ENCODE measurements at places on chromosomes 11 and 22. TPM values are rescaled to one million over a fixed set of nuclear protein-coding genes. Genes with fewer than 3 reads are reported as not detected.

DNA sequence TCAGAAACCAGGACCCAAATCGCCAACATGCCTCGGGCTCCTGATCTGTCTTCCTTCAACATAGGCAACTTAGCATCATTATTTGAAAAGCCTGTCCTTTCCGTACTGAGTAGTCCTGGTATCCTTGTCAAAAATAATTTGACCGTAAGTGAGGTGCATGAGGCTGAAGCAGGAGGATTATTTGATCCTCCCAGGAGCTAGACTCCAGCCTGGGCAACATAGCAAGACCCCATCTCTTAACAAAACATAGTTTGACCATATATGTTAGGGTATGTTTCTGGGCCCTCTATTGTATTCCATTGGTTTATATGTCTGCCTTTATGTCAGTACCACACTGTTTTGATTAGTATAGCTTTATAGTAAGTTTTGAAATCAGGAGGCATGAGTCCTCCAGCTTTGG, 112.5 kb downstream of the MICAL3 start:
- no peak for DNase-seq

DNA sequence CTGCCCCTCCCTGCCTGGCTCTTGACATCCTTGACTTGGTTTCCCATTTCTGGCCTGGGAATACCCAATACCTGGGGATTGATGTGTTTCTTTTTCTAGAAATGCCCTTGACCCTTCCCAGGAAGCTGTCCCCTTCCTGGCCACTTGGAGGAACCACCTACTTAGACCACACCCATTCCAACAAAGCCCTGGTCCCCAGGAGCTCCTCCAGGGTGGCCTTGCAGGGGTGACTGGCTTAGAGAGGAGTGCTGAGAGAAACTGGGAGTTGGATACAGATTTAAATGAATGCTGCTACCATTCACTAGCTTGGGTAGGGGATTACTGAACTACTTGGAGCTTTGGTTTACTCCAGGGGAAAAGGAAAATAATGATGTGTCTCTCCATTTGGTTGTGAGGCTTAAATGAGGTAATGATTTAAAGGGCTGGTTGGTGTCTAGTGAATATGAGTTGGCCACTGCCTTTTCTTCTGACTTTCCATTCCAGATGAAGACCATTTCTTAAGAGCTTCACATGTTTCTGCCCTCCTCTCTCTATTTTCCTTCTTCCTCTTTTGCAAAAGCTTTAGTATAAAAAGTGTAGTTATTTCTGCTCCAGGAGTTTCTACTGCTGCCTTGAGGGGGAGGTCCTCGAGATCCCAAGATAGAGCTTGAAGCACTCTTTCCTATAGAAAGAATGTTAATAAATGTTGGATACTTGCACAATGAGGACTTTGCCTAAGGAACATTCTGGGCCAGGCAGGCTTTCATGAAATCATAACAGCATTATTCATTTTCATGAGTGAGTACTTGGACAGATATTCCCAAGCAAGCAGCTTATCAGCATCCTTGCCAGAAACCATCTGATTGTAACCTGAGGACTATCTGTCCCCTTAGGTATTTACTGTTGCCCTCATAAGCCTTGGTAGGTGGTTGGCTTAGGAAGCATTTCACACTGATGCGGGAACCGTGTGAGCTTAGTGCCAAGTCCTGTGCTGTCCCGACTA, 22.4 kb downstream of the PANX1 start:
- no peak for DNase-seq

DNA sequence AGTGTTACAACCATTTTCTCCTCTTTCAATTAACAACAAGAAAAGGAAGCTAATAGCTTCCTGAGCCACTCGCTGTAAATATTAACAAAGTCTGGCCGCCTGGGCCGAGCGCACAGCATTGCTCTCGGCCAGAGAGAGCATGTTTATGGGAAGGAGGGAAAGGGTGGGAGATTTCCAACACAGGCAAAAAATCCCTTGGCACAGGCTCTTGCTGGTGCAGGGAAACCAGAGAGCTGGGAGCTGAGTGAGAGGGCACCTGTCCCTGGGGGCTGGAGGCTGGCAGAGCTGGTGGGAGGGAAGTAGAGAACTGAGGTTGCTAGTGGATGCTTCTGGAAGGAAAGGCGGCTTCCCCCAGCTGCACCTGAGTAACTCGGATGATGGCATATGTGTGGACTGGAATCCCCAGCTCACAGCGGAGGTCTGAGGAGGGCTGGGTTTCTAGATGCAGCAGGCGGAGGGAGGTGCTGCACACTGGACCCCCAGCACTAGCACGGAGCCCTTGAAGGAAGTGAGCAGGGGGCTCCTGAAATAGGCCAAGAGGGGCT, 59.6 kb downstream of the FLRT1 start:
- no peak for DNase-seq

DNA sequence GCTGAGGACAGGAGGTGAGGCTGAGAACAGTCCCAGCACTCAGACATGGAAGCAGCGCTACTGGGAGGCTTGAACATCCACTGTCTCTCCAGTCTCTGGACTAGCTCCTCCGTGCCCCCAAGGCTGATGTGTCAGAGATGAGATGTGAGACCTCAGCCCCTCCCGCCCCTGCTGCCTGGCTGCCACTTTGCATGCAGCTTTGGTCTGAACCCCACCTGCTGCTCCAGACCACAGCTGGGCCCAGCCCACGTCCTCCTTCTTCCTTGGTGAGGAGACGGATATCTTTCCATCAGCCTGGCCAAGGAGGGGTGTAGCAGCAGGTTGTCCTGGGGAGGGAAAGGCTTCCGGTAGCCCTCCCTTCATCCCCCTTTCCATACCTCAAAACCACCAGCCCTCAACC, 148.0 kb upstream of the B3GAT1 start:
- DNase-seq, result no peak

DNA sequence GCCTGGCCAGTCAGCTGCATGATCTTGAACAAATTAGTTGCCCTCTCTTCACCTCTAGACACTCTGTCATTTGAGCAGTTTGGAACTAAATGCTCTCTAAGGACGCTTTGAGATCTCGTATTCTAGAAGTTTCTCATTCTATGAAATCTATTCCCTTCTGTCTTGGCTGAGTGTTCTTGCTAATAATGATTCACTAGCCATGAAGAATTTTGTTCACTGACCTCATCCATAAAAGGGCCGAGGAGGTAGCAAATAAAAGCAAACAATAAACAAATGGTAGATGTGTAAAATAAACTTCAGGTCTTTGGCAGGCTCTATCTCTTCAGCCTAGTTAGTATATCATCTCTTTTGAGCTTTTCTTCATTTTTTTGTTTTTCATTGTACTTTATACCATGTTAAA, 76.6 kb downstream of the USP35 start:
- no peak for DNase-seq

- peak; percentile 48 for DNase-seq
Observed at GRCh38 chr22:19875531-19876313, 21.0 kb upstream of the GNB1L start.

DNA sequence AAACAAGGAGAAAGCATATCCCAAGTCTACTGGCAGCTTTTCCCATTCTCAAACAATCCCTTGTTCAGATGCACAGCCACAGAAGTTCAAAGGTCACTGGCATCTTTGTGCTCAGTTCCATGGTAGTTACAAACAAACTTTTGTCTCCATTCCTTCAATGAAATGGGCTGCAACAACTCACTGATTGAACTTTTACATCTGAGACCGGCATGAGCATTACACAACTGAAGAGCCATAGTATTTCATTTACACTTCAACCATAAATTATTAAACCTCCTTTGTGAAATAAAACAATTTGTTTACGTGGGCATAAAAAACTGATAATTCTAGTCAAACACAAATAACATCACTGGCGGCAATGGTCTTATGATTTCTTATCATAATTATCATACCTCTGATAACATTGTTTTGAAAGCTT, 67.8 kb upstream of the ARHGAP32 start:
- DNase-seq, result no peak

DNA sequence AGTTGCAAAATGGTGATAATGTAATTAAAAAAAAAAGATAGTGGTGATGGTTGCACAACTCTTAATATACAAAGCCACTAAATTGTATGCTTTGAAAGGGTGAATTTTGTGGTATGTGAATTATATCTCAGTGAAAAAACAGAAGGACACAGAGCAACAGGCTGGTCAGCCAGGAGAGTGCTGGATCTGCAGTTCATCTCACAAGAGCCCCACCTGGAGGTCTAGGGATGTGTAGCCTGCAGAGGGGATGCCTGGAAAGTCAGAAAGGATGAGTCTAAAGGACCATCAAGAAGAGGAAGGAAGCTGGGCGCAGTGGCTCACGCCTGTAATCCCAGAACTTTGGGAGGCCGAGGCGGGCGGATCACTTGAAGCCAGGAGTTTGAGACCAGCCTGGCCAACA, 9.0 kb downstream of the POLR3H start:
- no peak for DNase-seq

GRCh38 chr11:71186806-71187205, 65.6 kb downstream of the SHANK2 start:
- no peak for DNase-seq

GRCh38 chr22:28922540-28923244, 39.3 kb downstream of the ZNRF3 start:
- DNase-seq, result no peak

DNA sequence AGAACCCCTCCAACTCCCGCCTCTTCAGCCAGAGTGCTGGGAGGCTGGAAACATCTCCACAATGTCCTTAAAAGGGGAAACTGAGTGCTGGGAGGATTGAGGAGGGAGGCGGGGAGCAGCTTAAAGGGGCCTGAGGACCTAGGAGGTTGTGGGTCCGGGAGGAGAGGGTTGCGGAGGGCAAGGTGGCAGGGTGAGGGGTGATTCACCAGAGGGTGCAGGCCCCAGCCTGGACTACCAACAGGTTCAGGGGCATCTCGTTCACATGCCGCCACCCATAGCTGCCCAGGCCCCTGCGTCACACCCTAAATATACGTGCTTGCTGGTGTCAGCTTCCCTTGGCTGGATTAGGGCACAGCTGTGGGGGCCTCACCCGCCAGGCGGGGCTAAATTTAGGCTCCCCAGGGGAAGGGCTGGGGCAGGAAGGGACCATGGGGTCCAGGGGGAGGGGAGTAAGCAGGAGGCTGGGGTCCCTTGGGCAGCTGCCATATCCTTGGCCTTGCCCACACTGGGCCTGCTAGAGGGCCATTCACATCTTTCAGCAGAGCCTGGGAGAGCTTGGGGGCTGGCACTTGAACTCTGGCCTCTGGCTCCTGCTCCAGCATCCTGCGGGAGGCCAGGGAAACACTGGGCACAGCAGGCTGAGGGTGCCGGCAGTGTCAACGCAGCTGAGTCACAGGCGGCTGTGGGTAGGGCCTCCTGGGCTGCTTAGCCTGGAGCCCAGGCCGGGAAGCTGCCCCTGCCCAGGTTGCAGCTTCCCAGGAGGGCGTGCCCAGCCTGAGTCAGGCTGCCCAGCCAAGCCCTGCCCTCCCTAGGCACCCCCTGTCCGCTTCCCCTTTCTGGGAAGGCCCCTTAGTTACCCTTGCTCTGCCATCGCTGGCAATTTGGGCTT, 1.3 kb downstream of the EHBP1L1 start:
- DNase-seq, result peak; percentile 92

GRCh38 chr11:37404231-37404630, 806.2 kb upstream of the RAG2 start:
- no peak for DNase-seq

DNA sequence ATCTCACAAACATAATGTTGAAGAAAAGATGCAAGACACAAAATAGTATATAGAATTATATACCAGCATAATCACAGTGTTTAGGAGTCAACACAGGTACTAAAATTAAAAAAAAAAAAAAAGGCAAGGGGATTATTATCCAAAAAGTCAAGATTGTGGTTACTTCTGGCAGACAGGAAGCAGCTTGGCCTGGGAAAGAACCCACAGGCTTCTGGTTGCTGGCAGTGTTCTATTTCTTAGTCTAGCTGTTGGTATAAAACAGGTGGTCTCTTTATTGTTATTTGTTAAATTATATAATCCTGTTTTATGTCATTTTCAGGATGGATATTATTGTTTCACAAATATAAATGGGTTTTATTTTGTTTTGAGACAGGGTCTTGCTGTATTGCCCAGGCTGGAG, 54.0 kb downstream of the C11orf58 start:
- peak; percentile 9 for DNase-seq

DNA sequence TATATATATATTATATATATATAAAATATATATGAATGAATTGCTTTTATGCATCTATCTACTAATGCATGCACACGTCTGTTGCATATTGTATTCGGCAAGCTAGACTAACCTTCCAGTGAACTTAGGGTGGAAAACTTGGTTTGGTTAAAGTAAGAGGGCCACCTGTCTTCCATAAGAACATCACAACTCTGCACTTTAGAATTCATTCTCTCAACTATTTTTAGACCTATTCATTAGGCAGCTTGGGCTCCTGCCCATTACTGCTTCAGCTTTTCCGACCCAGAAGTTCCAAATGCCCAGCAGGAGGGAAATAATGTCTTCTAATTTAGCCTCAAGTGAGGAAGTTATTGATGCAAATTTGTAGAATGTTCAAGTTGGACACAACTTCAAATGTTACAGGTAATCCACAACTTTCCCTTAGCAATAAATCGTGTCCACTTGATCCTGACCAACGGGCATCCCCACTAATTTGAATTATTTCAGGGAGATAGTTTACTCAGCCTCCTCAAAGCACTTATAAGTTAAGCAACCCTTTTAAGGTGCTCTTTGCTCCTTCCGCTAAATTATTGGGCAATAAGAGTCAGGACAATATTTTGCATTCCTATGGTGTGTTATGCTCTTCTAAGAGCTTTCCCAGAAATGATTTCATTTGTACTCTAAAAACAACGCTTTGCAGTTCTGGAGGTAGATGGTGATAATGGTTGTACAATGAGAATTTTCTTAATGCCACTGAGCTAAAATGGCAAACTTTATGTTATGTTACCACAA, 132.3 kb downstream of the OPCML start:
- DNase-seq, result no peak

GRCh38 chr11:86151174-86152005, 82.5 kb upstream of the PICALM start:
- DNase-seq, result peak; percentile 90

AGBL2 gene
- 0.75 TPM for total RNA-seq

CHRM1 gene
- total RNA-seq, result not detected

ZBTB16 gene
- 54.5 TPM for total RNA-seq

CDKN1C gene
- total RNA-seq, result 37.7 TPM

SEC14L2 gene
- 14.7 TPM for total RNA-seq

IGLL1 gene
- not detected for total RNA-seq

PATE2 gene
- not detected for total RNA-seq
